ENCODE measurements at places on chromosomes 3 and 15.

DNA sequence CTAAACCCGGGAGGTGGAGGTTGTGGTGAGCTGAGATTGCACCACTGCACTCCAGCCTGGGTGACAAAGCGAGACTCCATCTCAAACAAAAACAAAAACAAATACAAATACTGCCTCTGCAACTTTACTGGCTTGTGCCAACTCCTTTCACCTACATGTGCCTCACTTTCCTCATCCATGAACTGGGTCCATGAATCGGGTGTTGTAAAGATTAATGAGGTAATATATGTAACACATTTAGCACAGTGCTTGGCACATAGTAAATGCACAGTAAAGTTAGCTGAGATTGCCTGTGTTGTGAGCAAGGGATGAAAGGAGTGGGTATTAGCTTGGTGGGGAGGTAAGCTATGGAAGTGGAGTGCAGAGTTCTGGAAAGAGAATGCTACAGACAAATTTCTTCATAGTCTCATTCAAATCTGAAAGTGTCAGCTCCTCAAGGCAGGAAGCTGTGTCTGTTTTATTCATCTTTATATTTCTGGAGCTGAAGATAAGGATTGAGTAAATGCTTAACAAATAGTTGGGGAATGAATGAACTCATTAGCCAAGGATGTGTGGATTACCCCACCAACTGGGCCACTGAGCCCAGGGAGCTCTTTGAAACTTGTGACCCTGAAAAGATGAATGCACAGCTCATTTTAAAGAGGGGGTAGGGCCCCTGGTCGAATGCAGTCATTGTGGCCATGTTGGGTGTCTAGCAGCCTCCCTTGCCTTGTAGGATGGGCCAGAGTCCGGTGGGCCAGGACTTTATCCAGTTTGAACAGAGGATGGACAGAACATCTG lies 7.7 kb upstream of the CDCP1 start:
- no peak overlapping the region for H3K27ac ChIP-seq
- no peak for DNase-seq
- H3K27me3 ChIP-seq = peaks cover 17% of the 10 kb centered on the region
- H3K4me1 ChIP-seq = no peaks in the 10 kb centered on the region

- peaks cover 65% of the 10 kb centered on the region for H3K36me3 ChIP-seq
- no peak overlapping the region for H3K4me3 ChIP-seq
- H3K27ac ChIP-seq = no peak overlapping the region
- peak; percentile 36 for DNase-seq
- no peaks in the 10 kb centered on the region for H3K27me3 ChIP-seq
- peaks cover 56% of the 10 kb centered on the region for H3K4me1 ChIP-seq
Observed at GRCh38 chr3:45962033-45962432, 18.8 kb downstream of the CXCR6 start.

GRCh38 chr15:91407269-91407889 lies 307.3 kb downstream of the SV2B start:
- peaks cover 11% of the 10 kb centered on the region for H3K4me1 ChIP-seq
- no peak overlapping the region for H3K27ac ChIP-seq
- H3K36me3 ChIP-seq = no peaks in the 10 kb centered on the region
- H3K4me3 ChIP-seq = no peak overlapping the region
- H3K27me3 ChIP-seq = no peaks in the 10 kb centered on the region
- DNase-seq = no peak

DNA sequence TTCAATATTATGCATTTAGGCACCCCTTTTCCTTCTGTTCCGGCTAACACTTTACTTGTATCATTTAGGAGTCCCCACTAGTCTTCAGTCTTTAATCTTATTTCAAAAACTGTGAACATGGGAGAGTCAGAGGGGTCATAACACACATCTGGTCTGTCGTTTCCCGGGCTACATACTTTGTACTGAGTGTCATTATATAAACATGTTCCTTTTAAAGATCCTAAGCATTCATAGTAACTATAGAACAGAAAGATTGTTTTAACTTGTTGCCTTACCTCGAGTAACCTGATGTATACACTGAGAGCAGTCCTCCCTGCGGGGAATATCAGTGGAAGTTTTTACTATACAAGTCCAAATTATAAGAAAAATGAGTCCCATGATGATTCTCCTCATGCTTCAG lies 78.2 kb upstream of the VEPH1 start:
- H3K4me1 ChIP-seq = no peaks in the 10 kb centered on the region
- H3K4me3 ChIP-seq = no peak overlapping the region
- no peaks in the 10 kb centered on the region for H3K27me3 ChIP-seq

GRCh38 chr3:28575100-28575745 lies 226.6 kb upstream of the AZI2 start:
- H3K4me1 ChIP-seq = peaks cover 3% of the 10 kb centered on the region
- no peak overlapping the region for H3K27ac ChIP-seq
- peaks cover 2% of the 10 kb centered on the region for H3K36me3 ChIP-seq
- H3K27me3 ChIP-seq = peaks cover 56% of the 10 kb centered on the region
- H3K4me3 ChIP-seq = no peak overlapping the region

- no peak overlapping the region for H3K27ac ChIP-seq
- no peak overlapping the region for H3K4me3 ChIP-seq
- DNase-seq = no peak
Observed at GRCh38 chr3:15952543-15953175, 154.9 kb upstream of the ANKRD28 start.

GRCh38 chr3:64141476-64141875 lies 83.8 kb downstream of the PRICKLE2 start:
- no peaks in the 10 kb centered on the region for H3K4me1 ChIP-seq
- H3K27me3 ChIP-seq = peaks cover 1% of the 10 kb centered on the region

DNA sequence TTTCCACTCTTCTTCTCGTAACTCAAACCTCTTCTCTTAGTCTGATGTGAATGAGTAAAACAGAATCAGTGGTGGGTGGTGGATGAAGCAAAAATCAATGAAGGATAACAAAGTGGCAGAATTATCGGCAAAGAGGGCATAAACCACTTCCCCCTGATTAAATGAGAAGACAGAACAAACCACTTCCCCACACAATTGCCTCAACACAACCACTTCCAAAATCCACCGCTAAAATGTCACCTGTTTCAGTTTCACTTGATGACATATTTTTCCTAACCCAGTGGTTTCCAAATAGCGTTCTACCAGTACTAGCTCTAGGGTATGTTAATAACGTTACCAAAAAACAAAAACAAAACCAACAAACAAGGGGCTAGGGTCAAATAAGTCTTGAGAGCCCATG lies 478.7 kb upstream of the WNT5A start:
- H3K4me3 ChIP-seq = no peak overlapping the region
- no peaks in the 10 kb centered on the region for H3K36me3 ChIP-seq
- H3K27me3 ChIP-seq = no peaks in the 10 kb centered on the region
- DNase-seq = no peak
- H3K4me1 ChIP-seq = peaks cover 6% of the 10 kb centered on the region

DNA sequence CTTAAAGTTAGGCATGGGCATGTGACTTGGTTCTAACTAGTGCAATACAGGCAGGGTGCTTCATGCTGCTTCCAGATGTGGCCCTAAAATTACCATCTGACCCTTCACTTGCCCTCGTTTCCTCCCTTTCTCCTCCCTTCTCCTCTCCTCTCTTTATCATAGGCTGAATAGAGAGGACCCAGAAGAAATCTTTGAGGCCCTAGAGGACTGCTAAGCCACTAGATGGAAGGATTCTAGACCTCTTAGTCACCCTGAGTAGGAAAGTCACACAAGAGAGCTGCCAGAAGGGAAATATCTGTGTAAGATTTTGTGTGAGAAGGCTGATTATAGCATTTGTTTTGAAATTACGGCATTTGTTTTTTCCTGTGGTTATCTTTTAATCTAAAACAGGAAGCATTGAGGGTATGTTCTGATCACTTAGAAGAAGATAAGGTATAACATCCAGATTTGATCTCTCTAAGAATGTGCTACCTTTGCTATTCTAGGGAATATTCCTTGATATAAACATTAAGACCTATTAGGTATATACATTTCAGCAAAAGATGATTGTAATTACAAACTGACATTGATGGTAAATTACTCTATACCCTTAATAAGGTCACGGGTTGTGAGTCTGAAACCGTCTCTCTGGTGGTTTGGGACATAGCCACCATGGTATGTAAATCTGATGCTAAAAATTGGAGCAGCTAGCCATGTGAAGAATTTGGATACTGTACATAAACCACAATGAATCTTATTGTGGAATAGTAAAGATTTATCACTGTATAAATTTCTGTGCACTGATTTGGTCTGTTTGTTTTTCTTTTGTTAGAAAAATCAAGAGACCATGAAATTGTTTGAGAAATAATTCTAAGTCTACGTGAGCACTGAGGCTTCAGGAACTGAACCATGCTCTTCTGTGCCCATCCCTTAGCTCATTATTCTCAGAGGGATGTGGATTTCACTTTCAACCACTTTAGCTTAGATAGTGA lies 84.1 kb downstream of the TP63 start:
- no peak for DNase-seq
- H3K4me1 ChIP-seq = peaks cover 8% of the 10 kb centered on the region

GRCh38 chr3:100525753-100526612 lies 33.6 kb downstream of the TMEM45A start:
- no peaks in the 10 kb centered on the region for H3K36me3 ChIP-seq
- H3K27me3 ChIP-seq = peaks cover 12% of the 10 kb centered on the region

DNA sequence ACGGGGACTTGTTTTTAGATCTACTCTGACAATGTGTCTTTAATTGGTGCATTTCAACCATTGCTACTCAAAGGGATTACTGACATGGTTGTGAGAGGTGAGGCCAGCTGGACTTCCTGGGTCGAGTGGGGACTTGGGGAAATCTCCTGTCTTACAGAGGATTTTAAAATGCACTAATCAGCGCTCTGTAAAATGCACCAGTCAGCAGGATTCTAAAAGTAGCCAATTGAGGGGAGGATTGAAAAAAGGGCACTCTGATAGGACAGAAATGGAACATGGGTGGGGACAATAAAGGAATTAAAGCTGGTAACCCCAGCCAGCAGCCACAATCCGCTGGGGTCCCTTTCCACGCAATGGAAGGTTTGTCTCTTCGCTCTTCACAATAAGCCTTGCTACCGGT lies 122.5 kb upstream of the SNRPN start:
- no peak overlapping the region for H3K4me3 ChIP-seq
- H3K4me1 ChIP-seq = no peaks in the 10 kb centered on the region
- no peaks in the 10 kb centered on the region for H3K27me3 ChIP-seq
- H3K27ac ChIP-seq = no peak overlapping the region
- DNase-seq = no peak

- H3K4me3 ChIP-seq = no peak overlapping the region
- H3K36me3 ChIP-seq = no peaks in the 10 kb centered on the region
- DNase-seq = no peak
- H3K27me3 ChIP-seq = no peaks in the 10 kb centered on the region
Observed at GRCh38 chr15:74318376-74319137, 48.9 kb downstream of the CYP11A1 start.

GRCh38 chr15:66433726-66434125 lies 47.0 kb downstream of the MAP2K1 start:
- H3K36me3 ChIP-seq = peaks cover 42% of the 10 kb centered on the region
- H3K27ac ChIP-seq = no peak overlapping the region
- no peak overlapping the region for H3K4me3 ChIP-seq
- DNase-seq = no peak

DNA sequence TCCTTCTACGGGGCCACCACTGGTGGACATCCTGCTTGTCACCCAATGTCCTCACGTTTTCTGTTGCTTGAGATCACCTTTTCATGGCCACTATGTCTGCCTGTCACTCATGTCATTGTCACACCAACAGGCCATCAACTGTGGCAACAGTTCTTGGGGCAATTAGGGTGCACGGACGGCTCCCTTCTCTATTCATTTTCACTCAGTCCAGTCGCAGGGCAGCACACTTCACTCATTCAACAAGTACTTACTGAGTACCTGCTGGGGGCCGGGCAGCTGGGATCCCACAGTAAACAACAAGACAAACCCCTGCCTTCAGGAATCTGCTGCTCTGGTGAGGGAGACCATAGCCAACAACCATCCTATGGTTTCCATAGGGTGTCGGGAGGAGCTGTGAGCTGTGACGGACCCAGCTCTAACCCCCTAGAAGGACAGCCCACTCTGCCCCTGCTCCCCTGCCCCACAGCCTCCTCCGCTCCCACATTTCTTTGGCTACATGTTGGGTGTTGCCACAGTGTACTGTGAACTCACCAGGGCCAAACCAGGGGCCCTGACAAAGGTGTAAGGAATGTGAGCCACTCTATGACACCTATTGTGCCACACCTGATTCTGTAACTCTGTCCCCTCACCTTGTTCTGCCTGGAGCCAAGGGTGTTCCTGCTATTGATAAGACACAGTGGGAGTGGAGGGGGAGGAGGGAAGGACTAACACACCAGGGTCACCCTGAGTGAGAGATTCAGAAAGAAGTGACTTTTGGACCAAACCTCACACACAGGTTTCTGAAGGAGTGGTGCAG lies 1.9 kb downstream of the VILL start:
- DNase-seq = no peak
- peaks cover 37% of the 10 kb centered on the region for H3K4me1 ChIP-seq
- no peak overlapping the region for H3K27ac ChIP-seq
- H3K27me3 ChIP-seq = no peaks in the 10 kb centered on the region
- H3K36me3 ChIP-seq = peaks cover 18% of the 10 kb centered on the region
- H3K4me3 ChIP-seq = peak overlapping the region; percentile 91

DNA sequence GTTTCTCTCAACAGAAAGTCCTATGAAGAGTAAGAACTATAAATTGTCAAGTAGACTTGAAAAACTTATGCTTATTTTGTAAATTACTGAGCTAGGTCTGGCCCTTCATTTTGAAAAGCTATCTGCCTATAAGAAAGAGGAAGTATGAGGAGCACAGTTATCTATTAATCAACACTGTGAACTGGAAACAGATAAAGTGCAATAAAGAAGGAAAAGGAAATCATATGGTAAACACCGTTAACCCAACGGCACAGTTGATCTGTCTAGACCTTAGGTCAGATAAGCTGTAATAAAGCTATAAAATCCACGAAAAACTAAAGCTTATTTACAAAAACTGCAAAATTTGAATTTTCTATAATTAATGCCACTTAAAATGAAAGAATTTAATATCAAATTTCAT lies 242.5 kb downstream of the ZBTB20 start:
- H3K4me1 ChIP-seq = peaks cover 16% of the 10 kb centered on the region
- no peak overlapping the region for H3K27ac ChIP-seq
- no peak for DNase-seq
- peaks cover 8% of the 10 kb centered on the region for H3K36me3 ChIP-seq
- H3K27me3 ChIP-seq = no peaks in the 10 kb centered on the region
- no peak overlapping the region for H3K4me3 ChIP-seq

- no peaks in the 10 kb centered on the region for H3K4me1 ChIP-seq
- no peak overlapping the region for H3K27ac ChIP-seq
Observed at GRCh38 chr3:131048030-131048429, 21.4 kb downstream of the NEK11 start.

GRCh38 chr3:30253832-30254231 lies 352.6 kb upstream of the TGFBR2 start:
- H3K4me3 ChIP-seq = no peak overlapping the region
- no peaks in the 10 kb centered on the region for H3K4me1 ChIP-seq
- no peaks in the 10 kb centered on the region for H3K36me3 ChIP-seq
- no peak for DNase-seq

DNA sequence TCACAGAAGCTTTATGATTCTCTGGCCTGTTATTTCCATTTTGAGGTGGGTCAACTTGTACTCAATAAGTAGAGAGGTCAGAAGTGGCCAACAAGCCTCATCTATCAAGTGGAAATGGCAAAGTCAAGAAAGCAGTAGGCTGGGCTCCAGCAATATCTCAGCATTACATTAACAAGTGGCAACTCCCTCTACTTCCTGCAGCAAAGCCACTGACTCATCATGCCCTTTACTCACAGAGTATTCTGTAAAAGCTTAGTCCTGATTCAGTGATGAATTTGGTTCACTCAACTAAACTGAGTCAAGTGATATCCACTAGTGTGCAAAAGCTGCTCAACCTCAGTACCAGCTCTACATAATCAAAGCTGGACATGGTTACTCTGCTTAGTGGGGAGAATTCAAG lies 954.6 kb downstream of the EPHA3 start:
- no peaks in the 10 kb centered on the region for H3K36me3 ChIP-seq
- no peaks in the 10 kb centered on the region for H3K27me3 ChIP-seq
- no peaks in the 10 kb centered on the region for H3K4me1 ChIP-seq
- DNase-seq = no peak

Data from activated naive CD8-positive, alpha-beta T cell treated with anti-CD3 and anti-CD28 coated beads, Interleukin-2, amount 50 U/mL, for 24 hours (primary cell).